ENCODE measurements at places on chromosomes 2 and 18. TPM values are rescaled to one million over a fixed set of nuclear protein-coding genes. Genes with fewer than 3 reads are reported as not detected.

DNA sequence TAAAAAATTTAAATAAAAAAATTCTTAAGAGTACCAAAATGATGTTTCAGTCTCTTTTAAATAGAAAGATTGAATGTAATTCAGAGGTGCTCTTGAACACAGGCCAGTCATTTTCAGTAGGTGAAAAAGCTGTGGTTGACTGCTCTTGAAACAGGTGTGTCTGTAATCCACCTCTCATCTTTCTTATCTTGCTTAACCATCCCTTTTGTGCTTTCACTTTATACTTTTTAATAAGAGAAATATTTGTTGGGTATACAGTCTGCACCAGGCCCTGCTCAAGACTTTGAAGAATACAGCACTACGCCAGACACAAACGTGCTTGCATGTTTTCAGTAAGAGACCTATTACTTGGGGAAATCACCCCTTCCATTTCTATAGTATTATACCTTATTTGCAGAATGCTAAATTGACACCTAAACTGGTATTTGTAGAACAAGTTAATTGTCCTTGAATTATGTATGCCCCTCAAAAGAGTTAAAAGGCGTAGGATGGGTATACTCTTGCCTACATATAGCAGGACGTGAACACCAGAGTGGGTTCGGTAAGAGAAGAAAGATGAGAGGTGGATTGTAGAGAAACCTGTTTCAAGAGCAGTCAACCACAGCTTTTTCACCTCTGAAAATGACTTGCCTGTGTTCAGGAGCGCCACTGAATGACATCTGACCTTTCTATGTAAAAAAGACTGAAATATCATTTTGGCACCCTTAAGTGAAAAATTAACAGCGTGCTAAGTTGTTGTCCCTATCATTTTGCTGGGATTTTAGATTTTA is 4.0 kb upstream of the RTN4 start:
- H3K4me3 ChIP-seq: no peak overlapping the region
- peaks cover 24% of the 10 kb centered on the region for H3K4me1 ChIP-seq
- H3K36me3 ChIP-seq: no peaks in the 10 kb centered on the region
- H3K27me3 ChIP-seq: no peaks in the 10 kb centered on the region
- DNase-seq: no peak
- H3K27ac ChIP-seq: no peak overlapping the region

GRCh38 chr18:67672155-67672554 is 155.6 kb upstream of the DSEL start:
- H3K27ac ChIP-seq: no peak overlapping the region
- H3K4me1 ChIP-seq: no peaks in the 10 kb centered on the region
- no peak for DNase-seq
- H3K36me3 ChIP-seq: no peaks in the 10 kb centered on the region
- no peak overlapping the region for H3K4me3 ChIP-seq

DNA sequence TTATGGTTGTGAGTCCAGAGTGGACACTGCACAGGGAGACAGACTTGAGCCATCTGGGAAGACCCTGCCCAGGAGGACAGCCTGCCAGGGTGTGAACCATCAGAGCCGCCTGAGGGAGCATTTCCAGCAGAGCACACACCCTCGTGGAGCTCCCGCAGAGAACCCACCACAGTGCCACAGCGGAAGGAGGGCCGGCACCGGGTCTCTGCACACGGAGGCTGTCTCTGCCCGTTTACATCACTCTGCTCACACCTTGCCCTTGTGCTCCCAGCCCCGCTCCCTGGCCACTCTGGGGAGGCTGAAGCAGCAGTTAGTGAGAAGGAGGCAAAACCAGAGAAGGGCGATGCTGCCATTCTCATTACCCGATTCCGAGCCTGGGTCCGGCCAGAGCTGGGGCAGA is 161.9 kb downstream of the KLHL29 start:
- peaks cover 34% of the 10 kb centered on the region for H3K27me3 ChIP-seq
- H3K4me3 ChIP-seq: no peak overlapping the region
- no peak for DNase-seq

DNA sequence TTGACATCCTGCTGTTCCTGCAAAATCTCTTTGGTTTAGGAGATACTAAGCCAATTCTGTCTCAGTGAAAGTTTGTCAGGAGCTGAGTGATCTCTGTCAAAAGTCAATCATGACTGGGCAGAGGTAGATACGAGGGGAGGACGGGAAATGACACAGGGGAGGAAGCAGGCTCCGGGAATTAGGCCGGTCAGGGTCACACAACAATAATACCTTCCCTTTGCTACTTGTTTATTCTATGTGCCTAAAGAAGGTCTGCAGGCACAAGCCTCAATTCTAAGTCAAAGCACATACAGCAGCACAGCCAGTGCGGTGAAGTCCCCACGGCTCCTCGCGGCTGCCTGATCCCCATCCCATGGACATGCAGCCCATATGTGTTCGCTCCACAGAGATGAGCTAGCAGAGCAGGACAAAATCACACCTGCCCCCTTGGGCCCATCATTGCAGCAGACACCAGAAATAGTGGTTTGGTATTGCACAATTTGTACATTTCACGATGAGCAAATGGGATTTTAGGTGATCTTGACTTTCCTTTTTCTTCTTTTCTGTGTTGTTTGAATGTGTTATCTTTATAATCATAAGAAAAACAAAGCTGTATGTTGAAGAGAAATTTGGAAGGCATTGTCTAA is 141.4 kb downstream of the VAPA start:
- H3K4me1 ChIP-seq: peaks cover 45% of the 10 kb centered on the region
- peak overlapping the region; percentile 9 for H3K27ac ChIP-seq
- no peak for DNase-seq
- H3K27me3 ChIP-seq: no peaks in the 10 kb centered on the region
- no peak overlapping the region for H3K4me3 ChIP-seq

GRCh38 chr2:62705859-62706720 is 577 bp downstream of the EHBP1 start:
- peak; percentile 58 for DNase-seq
- H3K4me3 ChIP-seq: peak overlapping the region; percentile 83
- H3K4me1 ChIP-seq: peaks cover 40% of the 10 kb centered on the region
- H3K36me3 ChIP-seq: no peaks in the 10 kb centered on the region
- peak overlapping the region; percentile 90 for H3K27ac ChIP-seq

DNA sequence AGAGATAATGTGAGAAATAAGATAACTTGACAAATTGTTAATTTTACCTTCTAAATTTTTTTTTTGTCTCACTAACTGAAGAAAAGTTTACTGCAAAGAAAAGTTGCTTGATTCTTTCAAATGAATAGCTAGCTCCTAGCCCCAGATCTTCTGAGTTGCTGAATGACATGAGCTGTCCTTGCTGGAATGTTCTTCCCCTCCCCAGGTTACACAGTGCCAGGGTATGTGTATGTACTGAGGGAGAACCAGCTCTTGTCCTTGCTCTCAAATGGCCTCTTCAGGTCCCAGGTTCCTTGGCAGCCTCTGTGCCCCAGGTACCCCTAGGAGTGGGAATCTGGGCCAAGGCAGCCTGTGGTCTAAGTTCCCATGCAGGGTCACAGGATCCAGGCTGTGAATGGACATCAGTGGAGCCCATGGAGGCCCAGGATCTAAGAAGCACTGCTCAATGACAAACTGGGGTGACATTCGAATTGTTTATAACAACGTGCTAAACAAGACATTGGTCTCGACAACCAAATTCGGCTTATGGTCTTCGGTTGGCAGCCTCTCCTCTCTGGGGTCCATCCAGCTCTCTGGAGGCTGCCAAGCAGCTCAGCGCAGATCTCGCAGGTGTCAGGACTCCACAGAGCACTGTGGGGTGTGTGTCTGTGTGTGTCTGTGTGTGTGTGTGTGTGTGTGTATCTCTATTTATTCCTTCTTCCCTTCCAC is 17.1 kb upstream of the INO80C start:
- no peak for DNase-seq
- H3K4me1 ChIP-seq: peaks cover 57% of the 10 kb centered on the region
- H3K4me3 ChIP-seq: no peak overlapping the region
- peak overlapping the region; percentile 25 for H3K27ac ChIP-seq
- H3K27me3 ChIP-seq: no peaks in the 10 kb centered on the region

- no peak overlapping the region for H3K4me3 ChIP-seq
- no peak overlapping the region for H3K27ac ChIP-seq
- no peak for DNase-seq
- H3K36me3 ChIP-seq: no peaks in the 10 kb centered on the region
- H3K4me1 ChIP-seq: peaks cover under 1% of the 10 kb centered on the region
These were observed 116.3 kb downstream of the FTCDNL1 start for GRCh38 chr2:199734651-199735050.

DNA sequence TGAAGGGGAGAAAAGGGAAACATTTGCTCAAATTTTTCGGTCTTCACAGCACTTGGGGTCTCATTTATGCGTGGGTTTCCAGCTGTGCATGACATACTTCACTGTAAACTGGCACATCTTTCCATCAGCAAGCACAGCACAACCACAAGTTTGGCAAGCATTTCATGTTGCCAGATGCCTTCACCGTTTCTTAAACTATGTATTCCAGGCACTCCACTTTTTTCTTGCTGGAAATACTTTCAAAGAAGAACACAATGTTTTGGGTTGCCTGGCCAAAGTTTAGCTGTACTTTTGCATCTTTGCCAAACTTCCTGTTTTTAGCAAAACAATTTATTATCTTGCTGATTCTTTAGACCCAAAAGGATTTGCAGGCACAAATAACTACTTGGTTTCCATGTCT is 194.6 kb upstream of the MEIS1 start:
- H3K27me3 ChIP-seq: peaks cover 28% of the 10 kb centered on the region
- H3K4me3 ChIP-seq: no peak overlapping the region
- no peak for DNase-seq

GRCh38 chr2:219688560-219689445 is 61.4 kb downstream of the SLC4A3 start:
- peaks cover 16% of the 10 kb centered on the region for H3K27me3 ChIP-seq
- H3K4me3 ChIP-seq: peak overlapping the region; percentile 19
- H3K36me3 ChIP-seq: no peaks in the 10 kb centered on the region

- peaks cover 8% of the 10 kb centered on the region for H3K36me3 ChIP-seq
- no peaks in the 10 kb centered on the region for H3K4me1 ChIP-seq
- H3K4me3 ChIP-seq: no peak overlapping the region
- no peak for DNase-seq
- no peaks in the 10 kb centered on the region for H3K27me3 ChIP-seq
These were observed 302.8 kb downstream of the PTGR3 start for GRCh38 chr18:74906184-74906583.

- DNase-seq: no peak
- no peaks in the 10 kb centered on the region for H3K4me1 ChIP-seq
- no peaks in the 10 kb centered on the region for H3K27me3 ChIP-seq
- no peak overlapping the region for H3K4me3 ChIP-seq
- no peak overlapping the region for H3K27ac ChIP-seq
These were observed 287.9 kb downstream of the LPIN1 start for GRCh38 chr2:12034382-12034781.

DNA sequence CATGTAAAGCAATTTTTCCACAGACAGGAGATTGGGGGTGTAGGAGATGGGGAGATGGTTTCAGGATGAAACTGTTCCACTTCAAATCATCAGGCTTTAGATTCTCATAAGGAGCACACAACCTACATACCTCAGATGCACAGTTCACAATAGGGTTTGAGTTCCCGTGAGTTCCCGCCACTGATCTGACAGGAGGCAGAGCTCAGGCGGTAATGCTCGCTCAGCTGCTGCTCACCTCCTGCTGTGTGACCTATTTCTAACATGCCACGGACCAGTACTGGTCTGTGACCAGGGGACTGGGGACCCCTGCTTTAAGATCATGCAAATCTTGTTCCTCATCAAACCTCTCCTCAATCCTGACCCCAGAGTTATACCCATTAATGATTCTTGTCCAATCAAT is 70.1 kb downstream of the RPE start:
- H3K4me1 ChIP-seq: no peaks in the 10 kb centered on the region
- no peak for DNase-seq
- no peak overlapping the region for H3K27ac ChIP-seq
- H3K27me3 ChIP-seq: no peaks in the 10 kb centered on the region
- peaks cover 7% of the 10 kb centered on the region for H3K36me3 ChIP-seq

- no peak for DNase-seq
- H3K4me3 ChIP-seq: no peak overlapping the region
- no peaks in the 10 kb centered on the region for H3K4me1 ChIP-seq
- H3K27me3 ChIP-seq: no peaks in the 10 kb centered on the region
These were observed 1327.2 kb upstream of the DDX18 start for GRCh38 chr2:116487336-116487735.

DNA sequence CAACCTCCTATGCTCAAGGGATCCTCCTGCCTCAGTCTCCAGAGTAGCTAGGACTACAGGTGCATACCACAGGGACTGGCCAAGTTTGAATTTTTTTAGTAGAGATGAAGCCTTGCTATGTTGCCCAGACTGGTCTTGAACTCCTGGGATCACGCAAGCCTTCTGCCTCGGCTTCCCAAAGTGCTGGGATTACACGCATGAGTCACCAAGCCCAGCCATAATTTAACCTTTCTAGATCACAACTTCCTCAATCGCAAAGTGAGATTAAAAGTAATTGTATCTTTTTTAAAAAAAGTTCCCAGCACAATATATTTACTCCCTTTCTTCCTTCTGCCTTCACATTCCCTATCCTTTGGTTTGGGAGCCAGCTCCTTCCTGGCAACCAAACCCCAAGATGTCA is 5.8 kb upstream of the PPP1CB start:
- H3K27me3 ChIP-seq: no peaks in the 10 kb centered on the region
- H3K4me3 ChIP-seq: no peak overlapping the region
- peak overlapping the region; percentile 100 for H3K27ac ChIP-seq
- no peaks in the 10 kb centered on the region for H3K36me3 ChIP-seq

- no peak for DNase-seq
- H3K27ac ChIP-seq: no peak overlapping the region
- no peak overlapping the region for H3K4me3 ChIP-seq
- H3K4me1 ChIP-seq: no peaks in the 10 kb centered on the region
- H3K36me3 ChIP-seq: no peaks in the 10 kb centered on the region
These were observed 1221.0 kb downstream of the SUCLG1 start for GRCh38 chr2:83238111-83238510.

DNA sequence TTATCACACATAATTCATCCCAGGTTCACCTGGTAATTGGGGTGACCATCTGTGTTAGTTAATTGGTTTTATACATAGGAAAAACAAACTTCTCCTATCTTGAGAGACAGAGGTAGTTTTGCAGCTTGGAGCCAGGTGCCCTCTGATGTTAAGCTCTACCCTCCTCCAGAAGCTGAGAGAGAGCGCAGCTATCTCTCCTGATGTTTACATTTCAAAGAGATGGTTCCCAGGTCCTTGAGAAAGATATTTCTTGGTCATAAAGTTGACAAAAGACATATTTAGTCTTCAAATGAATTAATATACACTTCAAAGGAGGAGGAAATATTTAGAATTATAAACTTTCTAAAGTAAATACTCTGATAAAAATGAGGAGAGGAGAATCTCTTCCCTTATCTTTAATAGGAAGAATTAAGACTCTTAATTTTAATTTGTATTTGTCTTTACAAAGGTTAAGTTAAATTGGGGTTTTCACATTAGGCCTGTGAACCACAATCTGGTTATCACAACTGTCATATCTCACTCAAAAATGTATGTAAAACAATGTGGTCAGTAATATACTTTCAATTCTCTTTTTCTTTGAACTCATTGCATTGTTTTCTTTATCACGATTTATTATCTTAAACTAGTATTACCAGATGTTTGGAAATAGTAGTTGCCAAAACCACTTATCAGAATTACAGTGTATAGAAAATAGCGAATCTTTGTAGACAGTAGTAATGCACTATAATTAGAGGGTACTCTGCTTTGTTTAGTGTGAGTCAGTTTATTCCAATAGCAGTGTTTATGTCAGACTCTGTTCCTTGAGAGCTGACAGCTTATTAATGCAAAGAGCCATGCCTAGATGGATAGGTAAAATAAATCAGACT is 26.8 kb downstream of the SERPINB4 start:
- no peaks in the 10 kb centered on the region for H3K36me3 ChIP-seq
- H3K4me1 ChIP-seq: no peaks in the 10 kb centered on the region
- H3K4me3 ChIP-seq: no peak overlapping the region
- no peaks in the 10 kb centered on the region for H3K27me3 ChIP-seq

Gene NUP35
- 7.9 TPM for total RNA-seq

Gene IL36A
- not detected for total RNA-seq

Gene C1QL2
- not detected for total RNA-seq

Gene REG3G
- total RNA-seq: not detected

Gene EFR3B
- total RNA-seq: 8.7 TPM

Gene VWC2L
- total RNA-seq: not detected

Gene COBLL1
- total RNA-seq: 15.3 TPM

Gene NTSR2
- total RNA-seq: not detected

Gene GRB14
- total RNA-seq: 39.3 TPM

Data from left ventricle myocardium inferior (tissue), 1 donor.